Endothelial cell of umbilical vein (primary cell): ENCODE measurements at places on chromosomes 12 and 14. TPM values are rescaled to one million over a fixed set of nuclear protein-coding genes. Genes with fewer than 3 reads are reported as not detected.

PLCZ1 gene
- not detected in 2 replicates for total RNA-seq

KRT82 gene
- not detected in 2 replicates for total RNA-seq

DRAM1 gene
- 42.4 and 46.3 TPM in 2 replicates for total RNA-seq

EPYC gene
- not detected in 2 replicates for total RNA-seq

MYF6 gene
- not detected in 2 replicates for total RNA-seq

BTG1 gene
- 89.5 and 104 TPM in 2 replicates for total RNA-seq

PRKD1 gene
- total RNA-seq: 10.3 and 10.9 TPM in 2 replicates

FOXG1 gene
- not detected in 2 replicates for total RNA-seq

DNA sequence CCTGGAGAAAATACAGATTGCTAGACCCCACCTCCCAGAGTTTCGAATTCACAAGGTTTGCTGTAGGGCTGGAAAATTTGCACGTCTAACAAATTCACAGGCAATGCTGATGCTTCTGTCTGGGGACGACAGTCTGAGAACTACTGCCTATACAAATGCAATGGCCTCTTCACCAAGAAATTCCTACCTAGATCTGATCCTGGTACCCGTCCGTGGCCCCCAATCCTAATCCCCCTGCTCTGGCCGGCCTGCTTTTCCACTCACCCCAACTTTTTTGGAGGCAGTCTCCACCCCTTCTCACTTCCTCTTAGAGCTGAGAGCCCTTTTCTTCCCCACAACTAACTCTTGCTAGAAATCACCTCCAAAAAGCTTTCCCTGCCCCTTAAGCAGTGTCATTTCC lies 3.1 kb upstream of the SSH1 start:
- H3K4me1 ChIP-seq: peaks cover 18% of the 10 kb centered on the region
- H3K36me3 ChIP-seq: no peaks in the 10 kb centered on the region
- no peak overlapping the region for H3K4me3 ChIP-seq

DNA sequence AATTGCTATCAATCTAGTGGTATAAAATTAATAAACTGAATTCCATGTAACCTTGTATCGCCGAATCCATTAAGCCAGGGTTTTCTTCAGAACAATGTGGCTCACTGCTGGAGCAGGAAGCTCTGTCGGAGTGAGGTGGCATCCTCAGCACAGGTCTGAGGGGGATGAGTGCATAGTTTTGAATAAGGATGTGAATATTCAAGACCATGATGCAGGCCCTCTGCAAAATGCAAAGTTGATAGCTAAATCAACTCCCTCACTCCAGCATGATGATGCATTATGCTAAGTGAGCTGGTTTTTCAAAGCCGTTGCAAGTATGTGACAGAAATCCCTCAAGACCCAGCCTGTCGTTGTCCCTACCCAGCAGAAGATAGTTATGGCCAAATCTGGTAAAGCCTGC lies 53.0 kb downstream of the TRIM9 start:
- H3K4me3 ChIP-seq: no peak overlapping the region
- no peaks in the 10 kb centered on the region for H3K36me3 ChIP-seq
- no peak overlapping the region for H3K27ac ChIP-seq
- H3K27me3 ChIP-seq: peaks cover 9% of the 10 kb centered on the region

GRCh38 chr12:90304231-90304630 lies 595.6 kb upstream of the ATP2B1 start:
- no peaks in the 10 kb centered on the region for H3K4me1 ChIP-seq
- DNase-seq: no peak
- H3K36me3 ChIP-seq: no peaks in the 10 kb centered on the region
- H3K4me3 ChIP-seq: no peak overlapping the region
- no peak overlapping the region for H3K27ac ChIP-seq
- no peaks in the 10 kb centered on the region for H3K27me3 ChIP-seq

DNA sequence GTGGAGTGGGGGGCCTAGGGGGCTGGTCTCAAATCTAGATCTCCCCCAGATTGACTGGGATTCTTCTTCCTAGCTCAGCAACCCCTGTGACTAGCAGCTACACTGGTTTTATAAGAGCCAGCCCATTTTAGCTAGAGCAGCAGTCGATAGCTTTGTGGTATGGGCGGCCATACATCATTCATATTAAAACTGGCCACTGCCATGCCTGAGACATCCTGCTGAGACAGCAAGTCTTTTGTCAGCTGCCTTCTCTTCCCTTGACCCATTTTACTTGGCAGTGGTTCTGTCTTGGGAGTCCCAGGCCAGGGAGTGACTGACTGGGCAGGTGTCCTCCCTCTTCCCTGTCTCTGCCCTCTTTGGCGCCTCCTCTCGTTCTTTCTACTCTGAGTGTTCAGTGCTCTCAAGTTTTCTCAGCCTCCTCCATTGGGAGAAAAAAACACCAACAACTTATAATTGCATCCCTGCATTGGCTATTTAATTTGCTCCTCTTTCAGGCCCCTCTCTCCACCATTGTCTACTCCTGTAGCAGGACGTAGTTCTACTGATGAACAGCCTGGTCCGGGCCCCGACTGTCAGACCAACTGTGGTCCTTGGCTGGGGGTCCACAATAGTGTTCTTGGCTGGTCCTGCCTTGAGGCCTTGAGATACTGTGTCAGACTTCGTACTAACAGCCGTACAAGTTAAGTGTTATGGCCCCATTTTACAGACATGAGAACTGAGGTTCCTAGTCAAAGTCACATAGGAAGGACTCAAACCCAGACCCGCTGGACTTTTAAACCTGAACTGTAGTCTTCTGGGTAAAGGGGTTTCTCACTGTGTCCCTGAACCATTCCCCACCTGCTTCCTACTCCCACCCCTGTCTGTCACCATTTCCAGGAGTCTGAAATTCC lies 18.3 kb upstream of the JDP2 start:
- no peak overlapping the region for H3K4me3 ChIP-seq
- DNase-seq: no peak
- no peaks in the 10 kb centered on the region for H3K4me1 ChIP-seq

- H3K4me3 ChIP-seq: no peak overlapping the region
- no peaks in the 10 kb centered on the region for H3K27me3 ChIP-seq
- H3K36me3 ChIP-seq: no peaks in the 10 kb centered on the region
- no peak for DNase-seq
Observed at GRCh38 chr12:106341086-106341877, 16.3 kb upstream of the POLR3B start.

DNA sequence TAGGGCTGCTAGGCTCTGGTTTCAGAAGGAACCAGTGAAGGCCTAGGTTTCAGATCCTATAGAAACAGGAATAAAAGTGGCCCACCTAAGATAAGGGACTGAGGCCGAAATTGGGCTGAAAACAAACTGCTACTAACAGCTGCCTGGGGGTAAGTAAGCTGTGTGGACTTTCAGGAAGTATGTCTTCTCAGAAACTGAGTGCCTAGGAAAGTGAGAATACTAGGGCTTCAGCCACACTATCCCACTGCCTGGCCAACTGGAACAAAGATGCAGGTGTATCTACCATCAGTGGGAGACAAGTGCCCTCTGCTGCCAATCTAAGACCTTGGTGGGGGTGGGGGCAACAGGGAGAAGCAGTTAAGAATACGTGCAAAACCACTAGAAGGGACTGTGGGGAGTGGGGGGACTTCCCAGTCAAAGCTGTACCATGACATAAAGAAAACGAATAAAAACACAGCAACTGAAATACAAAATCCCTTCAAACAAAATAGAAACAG lies 82.5 kb downstream of the MED13L start:
- H3K27ac ChIP-seq: no peak overlapping the region
- H3K4me1 ChIP-seq: no peaks in the 10 kb centered on the region
- no peak overlapping the region for H3K4me3 ChIP-seq
- no peaks in the 10 kb centered on the region for H3K36me3 ChIP-seq
- DNase-seq: no peak

- no peak overlapping the region for H3K4me3 ChIP-seq
- no peaks in the 10 kb centered on the region for H3K36me3 ChIP-seq
- no peak overlapping the region for H3K27ac ChIP-seq
- peaks cover 13% of the 10 kb centered on the region for H3K4me1 ChIP-seq
- DNase-seq: no peak
Observed at GRCh38 chr12:55737581-55738122, 5.3 kb upstream of the GDF11 start.

DNA sequence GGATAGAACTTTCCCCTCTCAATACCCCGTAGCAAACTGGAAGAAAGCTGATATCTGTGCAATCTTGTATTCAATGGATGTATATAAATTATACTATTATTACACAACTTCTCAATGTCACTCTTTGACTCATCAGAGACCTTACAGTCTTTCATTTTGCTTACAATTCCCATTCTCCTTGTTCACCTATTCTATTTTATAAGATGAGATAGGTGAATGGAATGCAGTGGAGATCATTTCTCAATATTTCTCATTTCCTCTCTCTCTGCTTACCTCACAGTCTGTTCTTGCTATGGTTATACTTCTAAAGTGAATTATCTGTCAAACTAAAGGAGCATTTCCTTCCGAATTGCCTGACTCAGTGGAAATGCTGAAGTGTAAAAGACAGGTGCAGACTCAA lies 14.9 kb downstream of the FOXA1 start:
- peaks cover 17% of the 10 kb centered on the region for H3K27me3 ChIP-seq
- H3K4me3 ChIP-seq: no peak overlapping the region
- peaks cover 10% of the 10 kb centered on the region for H3K4me1 ChIP-seq
- H3K27ac ChIP-seq: no peak overlapping the region
- H3K36me3 ChIP-seq: no peaks in the 10 kb centered on the region
- DNase-seq: no peak

DNA sequence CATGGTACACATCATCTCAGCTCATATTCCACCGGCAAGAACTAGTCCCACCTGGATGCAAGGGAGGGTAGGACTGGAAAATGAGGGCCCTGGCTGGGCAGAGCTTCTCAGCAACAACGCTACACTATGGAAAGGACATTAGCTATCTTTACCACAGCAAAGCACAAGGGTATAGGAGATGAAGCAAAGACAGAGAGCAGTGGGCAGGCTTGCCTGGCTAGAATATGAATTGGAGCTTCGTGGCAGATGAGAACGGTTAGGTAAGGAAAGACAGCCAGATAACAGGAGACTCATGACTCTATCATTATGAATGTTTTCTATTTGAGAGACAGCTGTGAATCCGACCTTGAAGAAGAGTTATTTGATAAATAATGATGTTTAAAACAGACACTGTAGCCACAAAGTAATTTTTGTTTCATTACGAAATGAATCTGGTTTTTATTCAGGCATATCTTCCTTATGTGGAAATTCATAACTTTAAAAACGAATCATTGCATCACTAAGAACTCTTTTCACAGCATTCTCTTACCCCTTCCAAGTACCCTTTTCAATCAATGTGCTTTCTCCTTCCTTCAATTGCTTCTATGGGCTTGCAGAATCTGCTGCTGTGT lies 59.1 kb upstream of the PCED1B start:
- H3K27me3 ChIP-seq: no peaks in the 10 kb centered on the region
- no peak for DNase-seq
- H3K4me3 ChIP-seq: no peak overlapping the region
- no peak overlapping the region for H3K27ac ChIP-seq
- no peaks in the 10 kb centered on the region for H3K36me3 ChIP-seq

DNA sequence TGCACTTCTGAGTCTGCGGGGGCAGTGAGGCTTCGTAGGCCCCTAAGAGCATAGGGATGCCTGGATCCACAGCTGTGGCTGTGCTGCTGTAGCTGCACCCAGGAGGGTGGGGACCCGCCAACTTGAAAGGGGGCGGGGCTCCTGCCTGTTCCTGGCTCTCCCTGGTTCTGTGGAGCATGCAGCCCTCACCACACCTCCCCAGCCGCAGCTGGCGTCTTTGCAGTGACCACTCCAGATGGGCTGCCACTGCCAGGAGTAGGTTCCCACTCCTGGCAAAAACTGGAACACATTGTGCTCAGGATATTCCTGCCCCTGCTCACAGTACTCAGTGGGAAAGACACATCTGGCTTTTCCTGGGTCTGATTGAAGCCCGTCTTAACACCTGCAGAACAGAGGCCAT lies 35.8 kb downstream of the TIMELESS start:
- H3K27ac ChIP-seq: no peak overlapping the region
- no peaks in the 10 kb centered on the region for H3K27me3 ChIP-seq
- no peaks in the 10 kb centered on the region for H3K4me1 ChIP-seq

GRCh38 chr14:88631091-88631490 lies 68.3 kb downstream of the ZC3H14 start:
- no peaks in the 10 kb centered on the region for H3K27me3 ChIP-seq
- H3K4me1 ChIP-seq: no peaks in the 10 kb centered on the region
- H3K27ac ChIP-seq: no peak overlapping the region
- H3K4me3 ChIP-seq: no peak overlapping the region
- DNase-seq: no peak
- no peaks in the 10 kb centered on the region for H3K36me3 ChIP-seq

DNA sequence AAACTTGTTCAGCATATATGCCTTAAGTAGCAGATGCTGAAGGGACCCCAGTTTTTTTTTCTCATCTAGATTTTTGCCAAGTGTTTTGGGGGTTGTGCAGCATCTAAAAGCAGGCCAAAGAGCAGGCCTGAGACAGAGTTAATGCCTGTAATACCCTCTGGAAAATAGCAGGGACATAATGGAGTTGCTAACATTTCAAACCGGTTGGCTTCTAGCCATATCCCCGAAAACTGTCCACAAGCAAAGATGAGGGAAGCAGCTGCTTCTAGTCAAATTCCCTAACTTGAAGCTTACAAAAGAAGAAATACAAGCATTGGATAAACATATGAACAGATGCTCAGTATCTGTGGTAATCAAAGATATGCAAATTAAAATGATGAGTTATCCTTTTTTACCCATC lies 52.1 kb upstream of the AEBP2 start:
- no peaks in the 10 kb centered on the region for H3K4me1 ChIP-seq
- no peaks in the 10 kb centered on the region for H3K36me3 ChIP-seq
- H3K27me3 ChIP-seq: no peaks in the 10 kb centered on the region
- DNase-seq: no peak
- no peak overlapping the region for H3K4me3 ChIP-seq

GRCh38 chr12:79347866-79348265 lies 342.9 kb downstream of the PAWR start:
- H3K27me3 ChIP-seq: peaks cover 2% of the 10 kb centered on the region
- H3K36me3 ChIP-seq: no peaks in the 10 kb centered on the region

- no peaks in the 10 kb centered on the region for H3K27me3 ChIP-seq
- DNase-seq: no peak
- H3K4me3 ChIP-seq: no peak overlapping the region
- no peak overlapping the region for H3K27ac ChIP-seq
- H3K4me1 ChIP-seq: no peaks in the 10 kb centered on the region
Observed at GRCh38 chr12:5204271-5204670, 160.6 kb downstream of the KCNA5 start.

GRCh38 chr14:100841066-100841760 lies 15.3 kb downstream of the MEG3 start:
- no peak overlapping the region for H3K27ac ChIP-seq
- DNase-seq: no peak
- H3K36me3 ChIP-seq: peaks cover 27% of the 10 kb centered on the region

GRCh38 chr12:119171691-119172425 lies 6.9 kb upstream of the HSPB8 start:
- H3K27me3 ChIP-seq: no peaks in the 10 kb centered on the region
- H3K36me3 ChIP-seq: no peaks in the 10 kb centered on the region
- peaks cover 5% of the 10 kb centered on the region for H3K4me1 ChIP-seq
- no peak overlapping the region for H3K4me3 ChIP-seq
- no peak overlapping the region for H3K27ac ChIP-seq

- peaks cover 5% of the 10 kb centered on the region for H3K4me1 ChIP-seq
- no peak overlapping the region for H3K4me3 ChIP-seq
- peak; percentile 13 for DNase-seq
- H3K36me3 ChIP-seq: no peaks in the 10 kb centered on the region
- H3K27ac ChIP-seq: no peak overlapping the region
Observed at GRCh38 chr14:79417961-79418360, 793.3 kb downstream of the DIO2 start.

- no peaks in the 10 kb centered on the region for H3K36me3 ChIP-seq
- no peak for DNase-seq
- H3K27ac ChIP-seq: peak overlapping the region; percentile 76
- H3K4me3 ChIP-seq: peak overlapping the region; percentile 67
Observed at GRCh38 chr12:28189784-28190320, 404 bp upstream of the CCDC91 start.
